ENCODE measurements at places on chromosomes 12 and 14.

GRCh38 chr12:55935738-55936151, 4.8 kb downstream of the DGKA start:
- no peak for DNase-seq

DNA sequence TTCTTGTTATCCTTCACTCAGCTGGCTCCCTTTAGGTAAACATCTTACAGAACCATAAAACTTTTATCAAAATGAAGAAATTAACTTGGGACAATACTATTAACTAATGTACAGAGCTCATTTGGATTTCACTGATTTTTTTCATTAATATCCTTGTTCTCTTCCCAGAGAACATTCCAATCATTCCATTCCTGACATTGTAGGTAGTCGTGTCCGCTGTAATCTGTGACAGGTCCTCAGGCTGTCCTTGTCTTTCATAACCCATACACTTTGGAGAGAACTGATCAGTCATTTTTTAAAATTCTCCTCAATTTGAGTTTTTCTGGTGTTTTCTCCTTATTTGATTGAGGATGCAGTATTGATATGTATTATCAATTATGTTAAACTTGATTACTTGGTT, 916.8 kb downstream of the GALC start:
- DNase-seq: no peak

- DNase-seq: no peak
These were observed 14.7 kb downstream of the NKX2-1 start for GRCh38 chr14:36505181-36505815.

DNA sequence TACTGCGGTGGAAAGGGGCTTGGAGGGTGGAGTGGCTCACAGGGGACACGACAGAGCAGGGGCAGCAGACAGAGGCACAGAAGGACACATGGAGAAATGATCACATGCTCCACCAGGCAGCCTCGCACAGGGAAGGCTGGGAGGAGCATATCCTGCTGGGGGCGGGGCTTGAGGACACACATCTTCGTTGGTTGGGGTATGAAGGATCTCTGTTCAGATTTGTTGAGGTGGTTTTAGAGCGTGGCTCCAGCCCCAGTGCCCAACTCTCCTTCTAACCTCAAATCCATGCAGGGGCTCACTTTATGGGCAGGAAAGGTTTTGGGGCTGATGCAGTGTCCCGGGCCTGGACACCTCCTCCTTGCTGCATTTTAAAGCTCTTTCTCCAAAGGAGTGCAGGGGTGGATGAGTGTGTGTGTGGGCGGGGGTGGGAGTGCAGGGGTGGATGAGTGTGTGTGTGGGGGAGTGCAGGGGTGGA, 733 bp upstream of the P3H3 start:
- DNase-seq: no peak

- no peak for DNase-seq
These were observed 291.1 kb downstream of the DIO2 start for GRCh38 chr14:79920180-79920692.
